ENCODE measurements at places on chromosomes 1 and 21.

GRCh38 chr1:83854456-83854855 is 144.5 kb downstream of the TTLL7 start:
- DNase-seq, result no peak

- peak; percentile 3 for DNase-seq
Observed at GRCh38 chr1:107198561-107198960, 57.7 kb downstream of the NTNG1 start.

GRCh38 chr1:204652497-204652896 is 33.0 kb downstream of the LRRN2 start:
- DNase-seq, result no peak

GRCh38 chr1:42359466-42359865 is 21.1 kb upstream of the RIMKLA start:
- no peak for DNase-seq

GRCh38 chr1:187477103-187477502 is 648.4 kb downstream of the PLA2G4A start:
- peak; percentile 22 for DNase-seq

DNA sequence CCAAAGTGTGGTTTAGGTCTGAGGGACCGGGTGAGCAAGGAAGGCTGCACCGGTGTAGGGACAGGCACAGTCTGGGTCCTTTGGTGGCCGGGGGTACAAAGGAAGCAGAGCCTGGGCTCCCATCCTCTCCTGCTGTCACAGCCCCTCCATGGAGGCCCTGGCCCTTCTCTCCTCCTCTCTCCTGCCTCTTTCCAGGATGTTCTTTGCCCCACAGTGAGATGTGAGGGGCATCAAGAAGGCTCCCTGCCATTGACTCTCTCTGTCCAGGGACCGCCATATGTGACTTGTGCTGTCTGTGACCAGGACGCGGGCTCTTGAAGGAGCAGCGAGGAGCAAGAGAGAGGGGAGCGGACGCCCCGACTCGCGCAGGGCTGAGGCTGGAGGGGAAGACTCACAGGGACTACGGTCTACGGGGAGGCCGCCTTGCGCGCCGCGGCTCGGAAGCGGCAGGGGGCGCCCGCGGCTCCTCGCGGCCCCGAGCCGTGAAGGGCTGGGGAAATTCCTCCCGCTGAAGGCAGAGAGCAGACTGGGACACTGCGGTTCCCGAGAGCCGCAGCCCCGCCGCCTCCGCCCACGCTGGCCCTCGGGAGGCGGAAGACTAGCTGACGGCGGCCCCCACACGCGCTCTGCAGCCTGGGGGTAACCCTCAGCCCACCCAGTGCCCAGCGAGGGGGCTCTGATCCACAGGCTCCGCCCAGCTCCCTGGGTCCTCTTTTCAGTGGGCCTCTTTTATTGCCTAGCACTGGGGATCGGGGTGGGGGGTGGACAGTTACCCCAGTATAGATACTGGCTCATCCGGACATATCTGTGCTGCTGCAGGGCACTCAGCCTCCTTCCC is 40.8 kb downstream of the MAB21L3 start:
- DNase-seq, result peak; percentile 75

GRCh38 chr1:167165948-167166689 is 54.6 kb upstream of the POU2F1 start:
- peak; percentile 14 for DNase-seq

DNA sequence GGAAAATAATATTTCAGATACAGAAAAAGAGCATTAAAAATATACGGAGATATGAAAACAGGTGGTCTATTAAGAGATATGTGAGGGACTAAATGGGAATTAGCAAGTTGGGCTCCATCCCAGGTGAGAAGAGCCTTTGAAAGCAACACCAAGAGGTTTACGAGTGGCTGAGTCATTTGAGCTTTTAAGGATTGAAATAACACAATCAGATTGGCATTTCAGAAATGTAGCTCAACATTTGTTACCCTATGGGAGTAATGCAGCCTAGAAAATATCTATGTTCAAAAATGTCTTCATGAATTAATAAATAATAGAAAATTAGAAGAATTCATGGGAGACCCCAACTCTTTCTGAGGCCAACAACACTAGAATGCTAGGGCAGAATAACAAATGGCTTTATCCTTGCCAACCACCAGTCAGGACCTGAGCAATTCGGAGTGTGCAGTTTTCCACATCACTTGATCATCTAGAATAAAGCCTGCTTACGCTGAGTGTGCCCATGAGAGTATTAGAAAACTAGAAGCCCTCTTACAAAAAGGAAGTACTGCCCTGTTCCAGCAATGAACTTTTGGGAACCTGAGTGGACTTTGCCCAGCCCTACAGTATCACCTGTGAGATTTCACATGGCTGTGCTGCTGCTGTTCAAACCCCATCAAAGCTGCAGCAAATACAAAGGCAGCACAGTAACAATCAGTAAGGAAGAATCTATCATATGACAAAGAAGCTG is 538.0 kb upstream of the CAMK1G start:
- DNase-seq, result peak; percentile 25

DNA sequence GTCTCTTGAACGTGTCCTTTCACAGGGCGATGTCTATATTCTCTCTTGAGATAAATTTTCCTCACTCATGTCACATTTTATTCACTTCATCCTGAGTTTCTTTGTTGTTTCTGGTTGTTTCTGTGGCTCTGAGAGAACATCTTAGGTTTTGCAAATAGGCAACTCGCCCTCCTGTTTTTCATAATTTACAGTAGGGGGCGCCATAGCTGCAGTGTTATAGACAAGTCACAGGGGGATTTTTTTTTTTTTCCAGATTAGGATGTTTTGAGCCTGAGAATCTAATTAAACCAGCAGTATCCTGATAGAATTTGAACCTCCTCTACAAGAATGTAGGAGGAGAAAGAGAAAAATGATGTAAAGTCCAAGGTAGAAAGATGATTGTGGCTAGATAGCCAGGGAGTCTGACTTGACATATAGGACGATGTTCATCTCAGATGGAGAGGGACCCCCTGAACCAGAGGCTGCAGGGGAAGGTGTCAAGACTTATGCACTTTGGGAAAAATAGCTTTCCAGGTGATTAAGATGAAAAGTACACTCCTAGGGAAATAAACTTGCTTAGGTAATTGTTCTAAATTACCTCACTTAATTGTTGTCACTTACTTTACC is 76.3 kb downstream of the ZP4 start:
- DNase-seq, result peak; percentile 26

GRCh38 chr1:145886816-145887215 is 1.1 kb upstream of the ANKRD35 start:
- DNase-seq, result no peak

- no peak for DNase-seq
Observed at GRCh38 chr1:96308314-96308713, 413.3 kb upstream of the PTBP2 start.

- DNase-seq, result no peak
Observed at GRCh38 chr21:43983860-43984420, 28.2 kb upstream of the TRAPPC10 start.

DNA sequence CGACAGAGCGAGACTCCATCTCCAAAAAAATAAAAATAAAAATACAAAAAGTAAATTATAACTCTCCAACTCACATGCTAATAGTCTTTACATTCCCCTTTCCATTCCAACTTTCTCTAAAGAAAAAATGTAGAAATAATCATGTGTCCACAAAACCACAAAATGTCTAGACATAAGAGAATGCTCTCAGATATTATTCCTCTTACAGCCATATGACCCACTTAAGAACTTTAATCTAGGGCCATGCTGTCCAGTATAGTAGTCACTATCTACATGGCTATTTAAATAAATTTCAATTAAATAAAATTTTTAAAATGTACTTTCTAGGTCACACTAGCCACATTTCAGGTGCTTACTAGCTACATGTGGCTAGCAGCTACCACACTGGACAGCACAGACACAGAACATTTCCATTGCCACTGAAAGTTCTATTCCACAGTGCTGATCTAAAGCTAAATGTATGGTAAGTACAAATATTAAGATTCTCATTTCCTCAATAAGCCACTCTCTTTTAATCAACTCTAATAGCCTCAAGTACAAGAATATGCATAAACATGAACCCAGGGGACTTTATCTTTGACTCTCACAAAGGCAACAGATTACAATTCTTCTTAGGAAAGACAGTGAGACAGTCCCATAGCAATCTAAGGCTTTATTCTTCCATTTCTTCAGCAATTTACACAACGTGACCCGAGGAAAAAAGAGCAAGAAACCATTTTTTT is 138.6 kb downstream of the RERE start:
- peak; percentile 58 for DNase-seq

DNA sequence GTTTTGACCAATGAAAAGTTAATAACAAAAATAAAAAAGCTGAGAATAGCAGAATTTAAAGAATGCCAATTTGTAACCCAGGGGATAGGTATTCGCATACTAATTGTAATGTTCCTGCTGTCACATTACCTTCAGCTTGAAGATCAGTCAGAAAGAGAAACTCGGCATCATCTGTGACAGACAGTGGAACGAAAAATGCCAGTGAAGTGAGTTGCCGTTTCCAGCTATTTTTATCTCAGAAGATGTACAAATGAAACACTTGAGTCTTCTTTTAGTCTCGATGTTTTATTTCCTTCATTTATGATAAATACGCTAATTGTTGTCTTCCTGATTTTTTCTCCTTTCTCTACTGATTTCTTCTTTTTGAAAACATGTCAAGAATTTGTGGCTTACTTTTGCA is 26.1 kb downstream of the RGS21 start:
- DNase-seq, result no peak

- no peak for DNase-seq
Observed at GRCh38 chr21:17819877-17820229, 697 bp upstream of the C21orf91 start.

- DNase-seq, result no peak
Observed at GRCh38 chr21:16537501-16537900, 807.7 kb downstream of the USP25 start.

DNA sequence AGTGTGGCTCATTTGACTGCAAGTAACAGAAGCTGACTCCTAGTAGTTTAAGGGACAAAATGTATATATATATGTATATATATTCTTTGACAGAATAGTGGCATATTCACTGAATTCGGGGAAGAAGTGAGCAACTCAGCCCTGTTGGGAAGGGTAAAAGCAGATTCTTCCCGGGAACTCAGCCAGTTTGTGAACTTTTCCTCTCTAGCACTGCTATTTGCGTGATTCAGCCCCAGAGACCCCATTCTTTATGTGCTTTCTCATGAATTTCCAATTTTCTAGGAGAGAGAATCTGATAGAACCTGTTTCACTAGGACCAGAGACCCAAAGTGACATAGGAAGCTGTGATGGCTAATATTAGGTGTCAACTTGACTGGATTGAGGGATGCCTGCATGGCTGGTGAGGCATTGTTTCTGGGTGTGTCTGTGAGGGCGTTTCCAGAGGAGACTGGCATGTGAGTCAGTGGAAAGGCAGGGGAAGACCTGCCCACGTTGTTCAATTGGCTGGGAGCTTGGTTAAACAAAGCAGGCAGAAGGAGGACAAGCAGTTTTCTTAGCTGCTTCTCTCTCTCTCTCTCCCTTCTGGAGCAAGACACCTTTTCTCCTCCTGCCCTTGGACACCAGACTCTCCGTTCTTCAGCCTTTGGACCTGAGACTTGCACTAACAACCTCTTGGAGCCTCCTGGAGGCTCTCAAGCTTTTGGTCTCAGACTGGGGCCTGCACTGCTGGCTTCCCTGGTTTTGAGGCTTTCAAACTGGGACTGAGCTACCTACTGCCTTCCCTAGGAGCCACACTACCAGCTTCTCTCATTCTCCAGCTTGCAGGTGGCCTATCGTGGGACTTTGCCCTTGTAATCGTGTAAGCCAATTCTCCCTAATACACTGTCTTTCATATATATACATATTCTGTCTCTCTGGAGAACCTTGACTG is 93.4 kb upstream of the KCNK1 start:
- DNase-seq, result peak; percentile 26

DNA sequence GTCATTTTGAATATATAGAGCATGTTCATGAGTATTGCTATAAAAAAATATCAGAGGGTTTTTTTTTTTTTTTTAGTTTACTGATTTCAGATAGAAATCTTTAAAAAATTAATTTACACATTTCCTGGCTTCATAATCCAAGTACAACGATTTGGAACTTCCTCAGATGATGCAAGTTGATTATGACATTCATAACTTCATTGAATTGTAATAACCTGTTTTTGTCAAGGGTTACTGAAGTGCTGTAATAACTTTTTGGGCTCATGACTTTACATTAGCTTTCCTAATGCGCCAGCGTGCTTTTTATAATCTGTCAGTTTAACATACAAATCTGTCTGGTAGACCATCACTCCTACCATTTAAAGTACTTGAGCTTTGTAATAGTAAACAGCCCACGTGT is 81.3 kb downstream of the SASS6 start:
- DNase-seq, result no peak

DNA sequence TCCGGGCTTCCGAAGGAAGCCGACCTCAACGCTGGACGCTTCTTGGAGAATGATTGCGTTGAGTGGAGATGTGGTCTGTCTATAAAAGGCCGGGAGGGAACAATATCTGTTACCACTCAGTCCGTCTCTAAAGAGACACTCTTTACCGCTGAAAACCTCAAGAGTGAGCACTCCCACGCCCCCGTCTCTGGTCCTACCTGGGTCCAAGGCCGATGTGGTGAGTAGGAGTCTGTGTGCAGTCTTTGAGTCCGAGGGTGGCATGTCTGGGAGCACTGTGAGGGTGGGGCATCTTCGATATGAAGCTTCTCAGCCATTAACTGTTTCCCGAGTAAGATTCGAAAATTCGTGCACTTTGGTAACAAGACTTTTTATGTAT is 576 bp downstream of the ZFP69 start:
- peak; percentile 39 for DNase-seq

DNA sequence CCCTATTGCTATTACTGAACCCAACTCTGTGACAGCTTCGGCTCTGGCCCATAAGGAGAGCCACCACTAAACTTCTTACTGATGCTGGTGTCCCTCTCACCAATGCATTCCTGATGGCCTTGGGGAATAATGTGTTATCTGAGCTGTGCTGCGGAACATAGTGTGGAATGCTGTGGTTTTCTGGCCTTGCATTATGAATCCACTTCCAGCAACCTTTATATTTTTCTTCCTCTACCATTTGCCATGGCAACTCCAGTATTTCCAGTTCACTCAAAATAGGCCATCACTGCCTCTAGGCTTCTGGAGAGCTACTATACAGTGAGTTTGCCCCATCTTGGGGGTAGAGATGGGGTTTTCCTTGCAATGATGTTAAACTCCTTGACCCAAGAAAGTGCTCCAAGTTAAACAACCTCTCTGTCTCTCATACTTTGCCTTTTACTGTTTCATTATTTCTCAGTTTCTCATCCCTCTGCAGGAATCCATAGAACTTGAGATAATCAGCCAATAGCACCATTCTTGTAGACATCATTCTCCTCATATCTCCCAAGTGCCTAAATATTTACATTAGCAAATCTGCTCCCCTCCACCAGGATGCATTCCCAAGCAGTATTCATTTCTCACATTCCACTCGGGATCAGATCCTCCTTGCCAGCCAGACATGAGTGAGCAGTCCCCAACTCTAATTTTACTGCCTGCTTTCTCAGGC is 11.1 kb upstream of the RAVER2 start:
- peak; percentile 57 for DNase-seq

- peak; percentile 43 for DNase-seq
Observed at GRCh38 chr1:7539769-7540175, 231.3 kb upstream of the VAMP3 start.

Measured in iris pigment epithelial cell (primary cell).